ENCODE measurements at places on chromosomes 12 and 14. TPM values are rescaled to one million over a fixed set of nuclear protein-coding genes. Genes with fewer than 3 reads are reported as not detected.

TMCC3 gene
- 1.4 TPM for total RNA-seq

CACNB3 gene
- 29.6 TPM for total RNA-seq

TRHDE gene
- total RNA-seq = 0.06 TPM

SLC38A4 gene
- total RNA-seq = 0.16 TPM

SIX6 gene
- not detected for total RNA-seq

C12orf60 gene
- 1.3 TPM for total RNA-seq

HPD gene
- 1.4 TPM for total RNA-seq

KRT2 gene
- not detected for total RNA-seq

OTUB2 gene
- 2.9 TPM for total RNA-seq

KCNC2 gene
- total RNA-seq = not detected

PRPH gene
- total RNA-seq = 2.2 TPM

ABCD2 gene
- 0.01 TPM for total RNA-seq

C1QL4 gene
- 5.8 TPM for total RNA-seq

STAC3 gene
- 0.54 TPM for total RNA-seq

FGF6 gene
- not detected for total RNA-seq

POTEG gene
- not detected for total RNA-seq

RIN3 gene
- total RNA-seq = 15.4 TPM

LGMN gene
- total RNA-seq = 51.8 TPM

MUCL1 gene
- not detected for total RNA-seq

RPS29 gene
- 3,450 TPM for total RNA-seq

ENDOU gene
- not detected for total RNA-seq

NFATC4 gene
- total RNA-seq = 0.28 TPM

HEBP1 gene
- 51.0 TPM for total RNA-seq

ST8SIA1 gene
- 0.09 TPM for total RNA-seq

IL26 gene
- total RNA-seq = not detected

RD3L gene
- not detected for total RNA-seq

ACACB gene
- total RNA-seq = 11.0 TPM

STON2 gene
- total RNA-seq = 2.6 TPM

MAP1LC3B2 gene
- total RNA-seq = 1.3 TPM

SPIC gene
- not detected for total RNA-seq

FSCB gene
- not detected for total RNA-seq

SOAT2 gene
- total RNA-seq = 0.26 TPM

LMO3 gene
- not detected for total RNA-seq

POTEM gene
- not detected for total RNA-seq

Data from A549 treated with dexamethasone at 1 μM for 4 hours (cell line).